Cardiac ventricle fibroblast (primary cell): ENCODE measurements at places on chromosomes 7 and 10. TPM values are rescaled to one million over a fixed set of nuclear protein-coding genes. Genes with fewer than 3 reads are reported as not detected.

The WASHC2C gene
- 29.7 and 29.8 TPM in 2 replicates for total RNA-seq

The FAM25A gene
- total RNA-seq, result not detected in 2 replicates

The GHRHR gene
- total RNA-seq, result not detected in 2 replicates

The FKBP6 gene
- total RNA-seq, result not detected in 2 replicates

The SUGCT gene
- total RNA-seq, result 2.5 and 4.3 TPM in 2 replicates

The MXI1 gene
- 24.2 and 32.4 TPM in 2 replicates for total RNA-seq
